HAP-1 (cell line): ENCODE measurements at places on chromosomes 2 and 18.
A peak's percentile ranks its signal among the peaks of the same experiment; 100 is the strongest.

DNA sequence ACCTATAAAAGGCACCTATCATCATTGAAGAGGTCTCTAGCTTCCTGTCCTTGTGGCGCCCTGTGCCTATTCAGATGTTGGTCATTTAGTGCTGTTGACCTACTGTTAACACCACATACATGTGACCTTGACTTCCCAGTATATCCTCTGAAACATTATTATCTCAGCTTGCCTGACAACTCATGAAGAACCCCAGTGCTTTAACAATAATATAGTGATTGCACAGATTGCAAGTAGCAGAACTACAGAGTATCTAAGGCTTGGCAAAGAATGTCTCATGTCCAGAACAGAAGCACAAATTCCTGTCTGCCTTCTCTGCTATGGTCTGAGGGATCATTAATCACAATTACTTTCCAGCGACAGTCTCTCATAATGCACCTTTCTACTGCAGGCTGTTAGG is 165.3 kb downstream of the LCLAT1 start:
- peak; percentile 24 for DNase-seq

- no peak for DNase-seq
Measured at GRCh38 chr2:205290299-205290698, 392.0 kb upstream of the NRP2 start.

- no peak for DNase-seq
Measured at GRCh38 chr18:28855989-28856388, 679.1 kb upstream of the CDH2 start.

- no peak for DNase-seq
Measured at GRCh38 chr2:44271296-44271695, 4.0 kb upstream of the SLC3A1 start.

DNA sequence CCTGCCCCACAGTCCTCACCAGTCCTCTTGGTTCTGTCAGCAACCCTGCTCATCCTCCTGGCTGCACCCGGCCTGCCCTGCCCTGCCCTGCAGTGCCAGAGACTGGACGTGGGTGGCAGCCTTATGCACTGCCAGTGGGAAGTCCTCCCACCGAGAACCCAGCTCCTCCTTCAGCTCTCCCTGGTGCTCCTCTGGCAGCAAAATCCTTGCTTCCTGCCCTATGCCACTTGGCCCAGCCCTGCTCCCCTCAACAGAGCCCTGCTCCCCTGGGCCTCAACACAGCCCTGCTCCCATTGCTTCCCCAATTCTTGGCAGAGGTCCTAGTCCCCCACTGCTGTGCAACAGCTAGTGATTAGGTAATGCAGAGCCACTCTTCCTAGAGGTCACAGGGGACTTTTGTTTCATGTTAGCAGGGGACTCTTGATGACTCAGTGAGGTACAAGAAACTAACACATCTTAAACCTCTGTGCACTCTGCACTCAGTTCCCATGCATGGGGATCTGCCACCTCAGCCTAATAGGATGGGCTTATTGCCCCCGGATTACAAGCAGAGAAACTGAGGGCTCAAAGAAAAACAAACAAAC is 58.0 kb upstream of the EDAR start:
- no peak for DNase-seq

DNA sequence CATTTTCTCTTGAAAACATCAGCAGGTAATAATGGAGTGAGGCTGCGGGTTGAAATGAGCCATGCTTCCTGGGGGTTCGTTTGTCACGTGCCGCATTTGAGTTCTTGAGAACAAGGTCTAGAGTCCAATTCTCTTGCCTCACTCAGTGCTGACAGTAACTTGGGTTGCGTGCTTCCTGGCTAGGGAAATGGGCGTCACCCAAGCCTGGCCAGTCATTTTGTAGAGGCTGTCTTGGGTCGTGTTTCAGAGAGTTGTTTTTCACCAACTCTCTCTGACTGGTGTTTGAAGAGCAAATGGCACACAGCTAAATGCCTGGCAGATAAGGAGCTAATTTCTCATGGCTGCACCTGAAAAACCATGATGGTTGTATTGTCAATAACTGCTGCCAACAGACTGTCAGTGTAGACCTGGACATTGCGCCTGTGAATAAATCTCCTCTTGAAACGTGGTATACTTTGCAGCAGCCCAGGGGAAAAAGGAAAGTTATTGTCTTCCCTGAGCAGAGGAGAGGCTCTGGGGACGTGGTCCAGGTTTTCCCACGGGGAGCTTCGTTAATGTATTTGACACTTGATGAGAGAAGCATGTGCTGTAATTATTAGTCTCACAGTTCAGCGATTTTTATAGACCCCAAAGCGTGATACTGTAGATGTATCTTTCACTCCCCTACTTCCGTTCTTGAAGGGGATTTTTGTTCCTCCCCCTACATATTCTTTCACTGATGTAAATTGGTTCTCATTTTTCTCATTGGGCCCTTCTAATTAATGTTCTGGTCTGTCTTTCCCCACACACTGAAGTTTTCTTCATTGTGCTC is 196.0 kb downstream of the FHOD3 start:
- DNase-seq: no peak

- no peak for DNase-seq
Measured at GRCh38 chr2:36528766-36529392, 69.1 kb downstream of the FEZ2 start.

DNA sequence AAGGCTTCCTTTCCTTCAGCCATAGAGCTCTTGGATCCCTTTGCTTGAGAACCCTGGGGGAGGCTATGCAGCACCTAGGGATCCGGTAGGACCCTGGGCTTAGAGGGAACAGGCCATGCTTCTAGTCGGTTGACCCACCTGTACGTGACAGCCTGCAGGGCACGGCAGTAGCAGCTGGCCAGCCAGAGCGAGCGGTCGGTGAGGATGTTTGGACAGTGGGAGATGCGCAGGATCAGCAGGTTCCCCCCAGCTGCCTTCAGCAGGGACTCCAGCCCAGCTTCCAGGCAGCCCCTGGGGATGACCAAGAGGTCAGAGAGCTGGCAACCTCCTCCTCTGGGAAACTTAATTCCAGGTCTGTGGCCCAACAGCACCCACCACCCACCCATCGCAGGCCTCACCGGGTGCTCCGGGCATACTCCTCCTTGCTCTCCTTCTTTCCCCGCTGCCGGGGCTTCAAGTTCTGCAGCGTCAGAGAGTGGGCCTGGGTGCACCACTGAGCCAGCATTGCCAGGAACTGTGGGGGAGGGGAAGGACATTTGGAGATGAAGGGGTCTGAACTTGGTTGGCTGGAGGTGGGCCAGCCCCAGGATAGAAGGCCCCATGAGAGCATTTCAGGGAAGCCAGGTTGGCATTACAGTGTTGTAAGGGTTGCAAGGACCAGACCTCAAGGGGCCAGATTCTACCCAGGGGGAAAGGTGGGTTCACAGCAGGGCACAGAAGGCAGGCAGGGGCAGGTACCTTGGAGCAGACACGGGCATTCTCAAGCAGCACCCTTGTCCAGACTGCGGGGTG is 20.5 kb downstream of the FBXO41 start:
- no peak for DNase-seq

- DNase-seq: no peak
Measured at GRCh38 chr2:46325182-46325928, 28.1 kb downstream of the EPAS1 start.
